ENCODE measurements at places on chromosomes 11 and 22.

DNA sequence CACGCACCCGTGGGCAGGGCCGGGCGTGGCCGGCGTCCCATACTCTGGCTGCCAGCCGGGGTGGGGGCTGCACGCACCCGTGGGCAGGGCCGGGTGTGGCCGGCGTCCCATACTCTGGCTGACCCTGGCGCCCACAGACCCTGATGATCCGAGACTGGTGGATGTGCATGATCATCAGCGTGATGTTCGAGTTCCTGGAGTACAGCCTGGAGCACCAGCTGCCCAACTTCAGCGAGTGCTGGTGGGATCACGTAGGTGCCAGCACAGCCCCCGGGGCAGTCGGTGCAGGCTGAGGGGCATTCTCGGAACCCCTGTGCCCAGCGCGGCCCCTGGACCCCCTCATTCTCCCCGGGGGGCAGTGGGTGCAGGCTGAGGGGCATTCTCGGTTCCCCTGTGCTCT lies 19.0 kb downstream of the RNH1 start:
- no peak for DNase-seq

GRCh38 chr22:36334821-36335603 lies 52.8 kb downstream of the MYH9 start:
- no peak for DNase-seq

- peak; percentile 59 for DNase-seq
These were observed at the start of gene CD3D for GRCh38 chr11:118342503-118343161. Gene CD3D (minus strand): TSS chr11:118342705. CDS start chr11:118342607, 98 bp downstream.

DNA sequence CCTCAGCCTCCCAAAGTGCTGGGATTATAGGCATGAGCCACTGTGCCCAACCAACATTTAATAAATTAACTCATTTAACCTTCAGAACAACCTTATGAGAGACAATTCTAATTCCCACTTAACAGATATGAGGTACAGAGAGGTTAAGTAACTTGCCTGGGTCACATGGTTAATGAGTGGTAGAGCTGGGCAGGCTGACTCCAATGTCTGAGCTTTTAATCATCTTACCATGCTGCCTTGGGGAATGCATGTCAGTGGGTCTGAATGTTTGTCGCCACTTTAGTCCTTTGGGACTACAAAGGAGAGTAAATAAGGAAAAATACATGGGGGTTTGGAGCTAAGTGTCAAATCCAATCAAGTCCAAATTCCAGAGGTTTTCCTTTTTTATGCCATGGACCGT lies 11.2 kb upstream of the PIK3C2A start:
- DNase-seq, result no peak

- no peak for DNase-seq
These were observed 11.3 kb downstream of the CECR2 start for GRCh38 chr22:17380359-17381087.

DNA sequence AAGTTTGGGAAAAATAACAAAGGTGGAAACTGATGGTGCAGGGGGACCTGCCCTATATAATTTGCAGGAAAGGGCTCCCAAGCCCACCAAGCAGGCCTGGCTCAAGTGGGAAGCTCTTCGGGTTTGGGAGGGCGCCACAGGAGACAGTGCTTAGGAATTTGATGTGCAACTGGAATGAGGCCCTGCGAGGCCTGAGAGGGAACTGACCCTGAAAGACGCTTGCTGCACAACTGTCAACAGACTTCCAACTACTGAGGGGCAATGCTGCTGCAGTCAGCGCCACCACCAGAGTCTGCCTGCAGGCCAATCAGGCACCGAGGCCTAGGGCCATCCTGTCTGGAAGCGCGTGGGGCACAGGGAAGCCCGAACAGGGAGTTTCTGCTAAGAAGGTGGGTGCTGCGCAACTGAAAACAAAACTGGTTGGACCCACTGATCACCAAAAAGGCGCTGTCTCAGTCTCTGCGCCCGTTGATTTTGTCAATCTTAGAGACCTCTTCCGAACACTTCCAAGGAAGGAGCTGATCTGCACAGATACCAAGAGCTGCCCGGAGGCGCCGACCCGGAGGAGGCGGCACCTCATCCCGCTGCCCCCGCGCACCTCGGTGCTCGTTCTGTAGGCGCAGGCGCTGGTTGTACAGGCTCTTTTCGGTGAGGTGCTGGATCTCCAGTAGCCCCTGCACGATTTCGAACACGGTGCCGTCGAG lies 667 bp downstream of the DGCR6L start:
- DNase-seq, result no peak

DNA sequence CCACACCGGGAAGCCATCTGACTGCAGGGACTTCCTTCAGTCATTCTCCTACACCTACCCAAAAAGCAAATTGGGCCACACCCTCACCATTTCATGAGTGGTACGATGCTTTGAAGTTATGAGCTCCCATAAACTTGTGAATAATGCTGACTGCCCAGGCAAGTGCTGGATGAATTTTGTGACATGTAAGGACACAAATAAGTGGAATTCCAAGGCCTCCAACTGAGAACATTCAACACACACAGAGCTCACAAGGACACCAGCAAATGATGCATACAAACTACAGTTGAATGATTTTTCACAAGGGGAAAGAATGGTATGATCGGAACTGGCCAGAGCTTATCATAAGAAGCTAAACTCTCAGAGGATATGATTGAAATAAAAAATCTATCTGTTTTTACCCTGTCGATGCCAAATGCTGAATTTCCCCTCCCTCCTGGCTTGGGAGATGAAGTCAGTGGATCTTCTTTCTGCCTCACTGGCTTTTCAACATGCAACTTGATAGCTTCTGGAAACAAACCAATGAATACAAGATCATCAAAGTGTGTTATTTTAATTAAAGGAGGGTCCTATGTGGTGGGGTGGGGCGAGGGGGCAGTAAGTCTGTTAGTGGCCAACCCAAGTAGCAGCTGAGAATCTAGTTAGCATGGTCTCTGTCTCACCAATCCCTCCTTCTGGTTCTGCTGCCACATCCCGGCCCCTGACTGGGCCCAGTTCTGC lies 123.8 kb downstream of the WT1 start:
- DNase-seq, result no peak

- DNase-seq, result no peak
These were observed 987 bp upstream of the GRIK4 start for GRCh38 chr11:120510406-120511115.

DNA sequence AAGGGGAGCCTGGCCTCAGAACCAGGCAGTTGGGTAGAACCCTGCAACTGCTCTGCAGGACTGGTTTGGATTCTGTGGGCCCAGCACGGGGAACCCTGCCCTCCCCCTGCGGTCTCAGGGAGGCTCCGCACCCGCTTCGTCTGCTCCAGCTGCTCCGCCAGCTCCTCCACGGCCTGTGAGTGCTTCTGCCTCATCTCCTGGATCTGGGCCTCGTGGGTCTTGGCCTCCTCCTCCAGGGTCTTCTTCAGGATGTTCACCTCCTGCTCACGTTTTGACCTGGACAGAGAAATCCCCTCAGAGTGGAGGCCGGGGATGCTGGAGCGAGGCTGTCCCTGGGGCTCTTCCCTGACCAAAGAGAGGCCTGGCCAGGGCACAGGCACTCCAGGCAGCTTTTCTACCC lies 41.9 kb downstream of the APOL1 start:
- no peak for DNase-seq

GRCh38 chr11:1702506-1702905 lies 5.5 kb downstream of the KRTAP5-6 start:
- no peak for DNase-seq

DNA sequence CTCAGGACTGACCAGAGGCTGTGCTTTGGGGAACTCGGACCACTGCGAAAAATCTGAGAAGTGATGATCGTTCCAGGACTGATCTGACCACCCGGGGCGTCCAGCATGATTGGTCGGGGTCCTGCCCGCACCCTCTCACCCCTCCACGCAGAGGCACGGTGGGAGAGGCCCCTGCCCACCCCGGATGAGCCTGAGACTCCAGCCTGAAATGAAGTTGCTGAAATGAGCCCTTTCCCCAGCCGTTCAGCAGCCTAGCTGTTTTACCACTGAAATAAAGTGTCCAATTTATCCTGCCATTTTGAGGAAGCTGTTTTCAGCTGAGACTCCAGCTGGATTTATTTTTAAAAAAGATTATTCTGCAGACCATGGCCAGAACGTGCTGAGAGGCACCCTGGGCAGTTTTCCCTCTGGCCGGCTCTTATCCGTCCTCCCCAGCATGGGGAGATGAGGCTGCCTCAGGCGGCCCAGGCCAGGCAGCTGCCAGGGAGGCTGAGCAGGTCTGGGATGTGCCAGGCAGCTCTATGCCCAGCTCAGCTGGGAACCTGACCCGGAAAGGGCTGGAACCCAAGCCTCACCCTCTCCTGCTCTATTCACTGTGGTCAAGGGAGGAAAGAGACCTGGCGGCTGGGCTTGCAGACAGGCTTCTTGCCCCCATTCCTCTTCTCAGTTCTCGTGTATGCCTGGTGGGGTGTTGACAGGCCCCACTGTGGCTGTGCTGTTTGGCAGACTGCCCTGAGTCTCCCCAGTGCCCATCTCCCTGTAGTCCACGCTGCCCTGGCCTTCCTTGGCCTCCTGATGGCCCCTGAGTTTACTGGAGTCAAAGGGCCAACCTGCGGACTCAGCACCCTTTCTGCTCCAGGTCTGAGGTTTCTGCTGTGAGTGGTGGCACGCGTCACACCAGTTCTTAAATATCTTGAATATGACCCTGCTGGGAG lies 161.0 kb upstream of the B3GAT1 start:
- no peak for DNase-seq

GRCh38 chr22:37454857-37455686 lies 27.8 kb upstream of the ELFN2 start:
- DNase-seq, result no peak

- DNase-seq, result no peak
These were observed 36.0 kb downstream of the PARVA start for GRCh38 chr11:12413141-12414052.

DNA sequence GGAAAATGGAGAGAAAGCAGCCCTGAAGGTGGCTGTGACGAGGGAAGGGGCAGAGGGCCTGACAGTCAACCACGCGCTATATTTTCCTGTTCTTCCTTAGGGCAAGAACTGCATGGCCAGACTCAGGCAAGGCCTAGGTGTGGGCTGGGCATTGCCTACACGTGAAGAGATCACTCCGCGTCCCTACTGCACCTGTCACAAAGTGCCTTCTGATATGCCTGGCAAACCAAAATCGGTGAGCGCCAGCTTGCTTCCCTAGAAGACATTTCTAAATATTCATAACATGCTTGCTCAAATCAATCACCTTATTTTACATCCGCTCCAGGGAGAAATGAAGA lies 6.3 kb downstream of the TMEM121B start:
- DNase-seq, result no peak

GRCh38 chr11:22780952-22781593 lies 48.5 kb downstream of the SVIP start:
- no peak for DNase-seq

DNA sequence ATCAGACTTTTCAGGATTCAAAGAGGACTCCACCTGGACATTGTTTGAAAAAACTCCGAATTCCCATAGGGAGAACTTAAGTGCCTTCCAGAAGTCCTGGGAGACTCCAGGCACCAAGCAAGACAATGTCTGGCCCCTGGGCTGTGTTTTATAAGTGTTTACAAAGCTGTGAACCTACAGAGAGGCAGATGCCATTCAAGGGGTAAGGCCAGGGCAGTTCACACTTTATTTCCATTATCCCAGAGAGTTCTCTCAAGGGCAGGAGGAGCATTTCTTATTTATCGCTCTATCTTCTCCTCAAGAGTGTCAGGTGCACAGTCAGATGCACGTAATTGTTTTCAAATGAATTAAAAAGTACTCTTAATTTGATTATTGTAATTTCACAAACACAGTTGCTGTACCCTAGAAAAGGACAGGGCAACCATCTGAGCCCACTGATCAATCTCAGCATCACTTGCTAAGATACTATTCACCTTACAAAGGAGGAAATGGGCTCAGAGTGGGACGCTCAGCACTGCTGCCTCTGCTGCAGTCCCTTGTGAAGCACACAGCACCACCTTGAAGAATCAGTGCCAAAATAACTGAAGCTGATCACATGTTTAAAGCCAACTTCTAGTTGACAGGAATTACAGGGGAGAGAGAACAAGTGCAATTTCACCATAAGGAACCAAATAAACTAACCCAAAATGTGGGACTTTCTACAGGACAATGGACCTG lies 35.0 kb downstream of the RASSF10 start:
- DNase-seq, result no peak

DNA sequence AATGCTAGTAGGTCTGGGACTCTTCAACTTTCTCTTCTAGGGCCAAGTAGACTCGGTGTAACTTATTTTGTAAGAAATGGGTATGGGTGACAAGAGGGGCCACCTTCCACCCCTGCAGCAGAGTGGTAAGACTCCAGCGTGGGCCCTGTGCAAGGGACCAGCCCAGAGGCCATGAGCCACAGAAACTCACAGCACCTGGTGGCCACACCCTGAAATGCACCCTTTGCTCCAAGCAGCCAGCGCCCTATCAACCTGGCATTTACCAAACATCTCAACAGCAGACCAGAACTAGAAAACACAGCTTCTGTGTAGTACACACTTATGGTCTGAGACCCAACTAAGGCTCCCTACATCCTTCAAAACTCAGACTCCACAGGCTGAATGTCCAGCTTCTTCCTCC lies 5.7 kb downstream of the CDCA5 start:
- DNase-seq, result peak; percentile 40

- no peak for DNase-seq
These were observed 1.4 kb downstream of the PLXNB2 start for GRCh38 chr22:50305923-50306566.

DNA sequence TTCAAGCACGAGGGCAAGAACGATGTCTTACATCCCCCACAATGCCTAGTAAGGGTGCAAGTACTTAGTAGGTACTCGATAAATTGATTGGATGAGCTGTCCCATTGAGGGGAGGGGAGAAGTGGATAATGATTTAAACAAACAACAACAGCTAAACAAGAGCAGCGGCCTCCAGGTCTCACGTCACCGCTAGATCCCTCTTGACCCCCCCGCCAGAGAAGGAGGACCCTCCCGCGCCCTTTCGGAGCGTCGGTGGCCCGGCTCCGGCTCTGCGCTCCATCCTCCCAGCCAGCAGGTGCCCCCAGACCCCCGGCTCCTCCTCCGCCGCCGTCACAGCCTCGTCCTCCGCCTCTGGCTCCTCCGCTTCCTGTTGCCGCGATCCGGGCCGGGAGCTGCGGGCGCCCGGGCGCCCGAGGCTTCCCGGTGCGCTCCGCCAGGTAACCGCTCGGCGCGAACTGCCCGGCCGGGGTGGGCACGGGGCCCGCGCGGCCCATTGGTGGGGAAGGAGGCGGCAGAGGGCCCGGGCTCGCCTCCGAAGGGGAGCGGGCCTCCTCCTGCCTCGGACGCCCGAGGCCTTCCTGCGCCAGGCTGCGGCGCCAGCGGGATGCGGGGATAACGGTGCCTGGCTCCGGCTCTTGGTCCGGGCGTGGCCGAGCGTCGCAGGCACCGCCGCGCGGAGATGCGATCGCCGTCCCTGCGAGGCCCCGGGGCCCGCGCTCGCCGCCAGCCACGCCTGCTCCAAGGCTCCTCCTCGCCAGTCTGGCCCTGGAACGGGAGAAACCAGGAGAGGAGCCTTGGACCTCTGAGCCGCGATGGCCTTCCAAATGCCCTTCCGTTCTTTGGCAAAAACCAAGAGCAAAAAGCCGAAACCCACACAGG lies at the start of gene TLCD5:
TSS of gene TLCD5 (plus strand) at position 368 of the 879 bp plus-strand sequence. CDS start 2,143 bp downstream, outside the sequence.
- no peak for DNase-seq

DNA sequence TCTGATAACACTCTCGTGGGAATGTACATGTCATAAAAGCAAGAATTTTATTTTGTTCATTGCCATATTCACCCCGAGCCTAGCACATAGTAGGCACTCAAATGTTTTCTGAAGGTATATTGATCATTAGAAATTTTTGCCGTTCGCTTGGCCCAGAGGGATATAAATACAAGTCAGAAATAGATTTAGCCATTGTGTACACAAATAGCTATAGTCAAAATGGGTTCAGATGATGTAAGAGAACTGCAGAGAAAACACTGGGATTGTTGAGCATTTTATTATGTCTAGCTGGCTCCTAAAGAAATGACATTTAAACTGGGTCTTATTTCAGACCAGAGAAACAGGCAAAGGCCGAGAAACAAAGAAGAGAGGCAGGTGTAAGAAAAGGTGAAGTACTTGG lies 49.3 kb downstream of the MCAM start:
- no peak for DNase-seq

Data from stimulated activated CD4-positive, alpha-beta T cell treated with anti-CD3 and anti-CD28 coated beads, TNF-alpha, amount 100 ng/mL, for 48 hours (primary cell).